Hepatocyte (in vitro differentiated cells): ENCODE measurements at places on chromosomes 2 and 18. TPM values are rescaled to one million over a fixed set of nuclear protein-coding genes. Genes with fewer than 3 reads are reported as not detected.

Gene RTKN
- total RNA-seq, result 66.1 and 74.2 TPM in 2 replicates

Gene IGFBP2
- 163 and 231 TPM in 2 replicates for total RNA-seq

Gene TMEM198
- total RNA-seq, result 7.3 and 8.0 TPM in 2 replicates

Gene GMCL1
- 18.1 and 22.5 TPM in 2 replicates for total RNA-seq

Gene RFTN2
- total RNA-seq, result 8.1 and 8.7 TPM in 2 replicates

Gene SP140
- total RNA-seq, result 0.08 and 0.53 TPM in 2 replicates

Gene CAPN13
- 5.8 and 6.0 TPM in 2 replicates for total RNA-seq

Gene KRCC1
- 30.4 and 30.9 TPM in 2 replicates for total RNA-seq

Gene CD8B2
- 0.44 TPM in 1 of 2 replicates, not detected in the other for total RNA-seq

Gene MBD5
- total RNA-seq, result 19.3 and 36.2 TPM in 2 replicates

Gene SRD5A2
- 0.40 and 0.52 TPM in 2 replicates for total RNA-seq

Gene TBR1
- not detected in 2 replicates for total RNA-seq

Gene ACKR3
- 47.1 and 49.5 TPM in 2 replicates for total RNA-seq

Gene EN1
- 0.24 and 0.43 TPM in 2 replicates for total RNA-seq

Gene STARD6
- not detected in 2 replicates for total RNA-seq

Gene CHRNG
- not detected in 2 replicates for total RNA-seq

Gene FAM110C
- total RNA-seq, result 10.2 and 11.2 TPM in 2 replicates

Gene SEMA4F
- total RNA-seq, result 6.8 and 7.3 TPM in 2 replicates

Gene SCN9A
- total RNA-seq, result 9.0 and 11.7 TPM in 2 replicates

Gene ALPG
- 0.16 and 1.5 TPM in 2 replicates for total RNA-seq

Gene SERPINB13
- not detected in 2 replicates for total RNA-seq

Gene MAP2
- total RNA-seq, result 5.8 and 7.2 TPM in 2 replicates

Gene EPC2
- 37.3 and 37.8 TPM in 2 replicates for total RNA-seq
